ENCODE measurements at places on chromosomes 4 and X.

- DNase-seq = peak; percentile 6
Measured at GRCh38 chr4:21469438-21470300, 478.9 kb downstream of the KCNIP4 start.

GRCh38 chrX:56268888-56269287 lies 36.7 kb downstream of the KLF8 start:
- DNase-seq = no peak

GRCh38 chrX:1444561-1445500 lies 7.9 kb downstream of the ASMTL start:
- DNase-seq = no peak

DNA sequence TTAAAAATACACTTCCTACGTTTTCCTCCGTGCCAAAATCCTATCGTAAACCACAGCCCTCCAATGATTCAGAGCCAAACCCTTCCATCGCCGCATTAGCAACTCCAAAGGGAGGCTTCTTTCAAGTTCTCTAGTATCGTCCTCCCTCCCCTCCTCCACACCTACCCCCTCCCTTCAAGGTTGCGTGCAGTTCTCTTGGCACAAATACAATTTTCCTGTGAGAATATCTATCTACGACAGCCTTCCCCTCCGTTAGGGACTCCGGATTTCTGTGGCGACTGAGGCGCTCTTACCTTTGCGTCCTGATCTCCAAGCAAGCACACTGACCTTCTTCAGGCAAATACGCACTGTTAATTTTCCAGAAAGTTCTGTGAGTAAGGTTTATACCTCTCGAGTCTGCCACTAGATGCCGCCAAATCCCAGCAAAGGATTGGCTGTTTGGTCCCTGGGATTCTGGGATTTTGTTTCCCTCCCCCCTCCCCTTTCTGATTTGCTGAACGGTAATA lies 1.2 kb upstream of the MORF4L2 start:
- peak; percentile 68 for DNase-seq

DNA sequence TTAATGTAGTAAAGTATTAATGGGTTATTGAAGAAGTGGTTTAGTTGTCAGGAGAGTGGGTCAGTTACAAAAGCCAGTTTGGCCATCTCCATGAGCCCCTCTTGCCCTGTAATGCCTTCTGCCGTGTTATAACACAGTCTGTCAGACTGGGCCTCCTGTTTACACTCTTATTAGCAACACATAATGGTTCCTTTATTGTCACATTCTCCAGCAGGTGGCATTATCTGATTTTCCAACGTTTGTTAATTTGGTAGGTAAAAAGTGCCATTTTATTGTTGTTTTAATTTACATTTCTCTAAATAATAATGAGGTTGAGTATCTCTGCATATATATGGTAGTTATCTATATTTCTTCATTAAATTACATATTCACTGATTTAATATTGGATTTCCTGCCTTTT lies 560.8 kb downstream of the FGF13 start:
- no peak for DNase-seq

DNA sequence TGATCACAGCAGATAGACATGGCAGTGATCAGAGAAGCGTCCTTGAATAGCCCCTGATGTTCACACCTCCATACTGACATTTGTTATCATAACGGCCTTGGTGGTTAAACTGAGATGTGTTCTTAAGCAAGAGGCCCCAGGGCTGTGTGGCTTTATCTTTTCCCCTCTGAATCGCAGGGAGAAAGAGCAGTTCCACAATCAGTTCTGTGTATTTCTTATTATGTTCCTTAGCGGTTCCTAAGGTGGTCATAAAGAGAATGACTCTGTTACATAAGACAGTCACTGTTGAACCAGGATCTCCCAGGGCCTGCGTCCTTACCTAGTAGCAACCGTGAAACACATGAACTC lies 52.8 kb upstream of the CBR4 start:
- DNase-seq = no peak

- DNase-seq = no peak
Measured at GRCh38 chr4:153668647-153669046, 15.4 kb upstream of the TLR2 start.

GRCh38 chr4:113978105-113978504 lies 1.3 kb downstream of the ARSJ start:
- no peak for DNase-seq

- no peak for DNase-seq
Measured at GRCh38 chr4:183601381-183601780, 57.6 kb downstream of the RWDD4 start.

GRCh38 chr4:53484911-53485657 lies 106.2 kb downstream of the LNX1 start:
- no peak for DNase-seq

DNA sequence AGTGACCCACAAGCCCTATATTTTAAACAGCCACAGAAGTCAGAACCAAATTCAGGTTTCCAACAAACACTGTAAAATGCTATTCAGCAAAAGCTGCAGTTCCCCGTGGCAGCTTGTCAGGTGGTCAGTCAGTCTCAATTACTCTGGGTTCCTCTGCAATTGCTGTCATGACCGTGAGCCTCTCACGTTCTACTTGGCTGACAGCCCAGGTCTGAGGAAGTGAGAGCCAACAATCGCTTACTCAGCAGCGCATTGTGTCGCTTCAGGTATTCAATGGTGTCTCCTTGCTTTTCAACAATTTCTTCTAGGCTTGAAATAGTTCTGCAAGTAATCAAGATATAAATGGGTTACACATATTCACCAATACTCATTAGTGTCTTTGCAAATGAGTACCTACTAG lies 25.8 kb downstream of the TRIM75 start:
- DNase-seq = no peak

DNA sequence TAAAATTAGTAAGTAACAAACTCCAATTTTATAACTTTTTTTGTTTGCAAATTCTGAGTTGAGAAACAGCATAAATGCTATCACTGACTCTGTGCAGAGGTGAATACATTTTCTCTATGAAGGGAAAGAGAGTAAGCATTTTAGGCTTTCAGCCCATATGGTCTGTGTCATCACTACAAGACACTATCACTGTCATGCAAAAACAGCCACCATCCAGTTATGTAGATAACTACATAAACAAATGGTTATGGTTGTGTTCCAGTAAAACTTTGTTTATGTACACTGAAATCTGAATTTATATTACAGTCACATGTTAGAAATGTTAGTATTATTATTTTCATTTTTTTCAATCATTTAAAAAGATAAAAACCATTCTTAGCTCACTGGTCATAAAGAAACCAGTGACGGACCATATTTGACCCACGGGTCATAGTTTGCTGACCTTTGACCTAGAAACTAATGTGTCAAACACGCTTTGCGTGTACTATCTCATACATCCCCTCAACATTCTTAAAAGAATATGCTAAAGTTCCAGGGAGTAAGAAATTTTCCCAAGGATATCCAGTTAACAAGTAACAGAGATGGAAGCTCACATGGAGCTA lies 29.1 kb downstream of the RASGEF1B start:
- no peak for DNase-seq

DNA sequence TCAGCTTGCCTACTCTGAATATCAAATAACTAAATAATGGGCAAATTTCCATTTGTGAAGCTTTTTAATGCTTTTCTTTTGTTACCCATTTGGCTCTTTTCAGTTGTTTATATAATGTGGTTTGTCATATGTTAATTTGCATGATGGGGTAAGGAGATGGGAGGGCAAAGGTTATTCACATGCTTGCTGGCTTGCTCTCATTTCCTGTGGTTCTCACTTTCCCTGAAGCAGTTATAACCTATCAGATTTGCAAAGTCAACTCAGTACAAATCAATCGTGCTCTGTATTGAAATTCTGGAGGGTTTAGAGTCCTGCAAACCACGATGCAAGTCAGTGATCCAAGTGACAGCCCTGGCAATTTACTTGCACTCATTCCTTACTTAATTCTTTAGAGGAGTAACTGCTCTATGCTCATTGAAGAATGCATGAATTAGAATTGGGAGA lies 711.2 kb downstream of the ADGRL3 start:
- no peak for DNase-seq

GRCh38 chr4:173934201-173934600 lies 349.3 kb downstream of the FBXO8 start:
- no peak for DNase-seq

GRCh38 chr4:52868133-52868532 lies 6.0 kb downstream of the RASL11B start:
- DNase-seq = peak; percentile 14

- no peak for DNase-seq
Measured at GRCh38 chrX:115177932-115178331, 11.3 kb upstream of the RBMXL3 start.

GRCh38 chrX:37712458-37712857 lies 26.9 kb downstream of the XK start:
- no peak for DNase-seq

DNA sequence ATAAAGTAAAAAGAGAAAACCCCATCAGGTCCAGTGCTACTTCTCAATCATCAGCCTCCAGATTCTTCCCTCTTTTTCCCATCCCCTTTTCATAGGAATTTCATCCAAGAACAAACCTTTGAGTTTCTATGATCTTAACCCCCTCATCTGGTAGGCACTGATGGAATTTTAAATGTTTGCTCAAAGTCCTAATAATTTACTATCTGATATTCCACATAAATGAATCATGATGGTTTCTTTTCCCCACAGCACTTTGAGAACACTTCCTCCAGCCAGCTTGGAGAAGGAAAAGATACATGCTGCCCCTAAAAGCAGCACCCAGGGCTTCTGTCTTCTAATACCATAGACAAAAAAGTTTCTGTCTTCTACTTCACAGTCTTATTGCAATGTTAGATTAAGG lies 19.4 kb upstream of the KLHL8 start:
- no peak for DNase-seq

DNA sequence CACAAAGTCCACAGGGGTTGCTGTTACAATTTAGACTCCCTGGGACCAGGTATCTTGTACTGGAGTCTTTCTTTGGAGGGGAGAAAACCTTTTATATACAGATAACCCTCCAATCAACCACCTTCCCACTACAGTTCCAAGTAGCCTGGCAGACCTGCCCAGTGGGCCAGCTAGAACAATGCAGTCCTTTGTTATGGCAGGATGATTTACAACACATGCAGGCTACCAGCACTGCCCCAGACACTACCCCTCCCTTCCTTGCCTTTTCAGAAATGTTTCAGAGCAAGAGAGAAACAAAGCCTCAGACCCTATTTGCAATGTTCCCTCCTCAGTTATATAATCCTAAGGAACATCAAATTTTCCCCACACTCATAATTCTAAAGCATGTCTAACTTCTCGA lies 11.1 kb downstream of the RASL11B start:
- no peak for DNase-seq

GRCh38 chr4:128355305-128355704 lies 67.7 kb upstream of the PGRMC2 start:
- no peak for DNase-seq

GRCh38 chr4:154807042-154807630 lies 26.1 kb downstream of the RBM46 start:
- DNase-seq = no peak

- peak; percentile 20 for DNase-seq
Measured at GRCh38 chr4:47490550-47490949, 5.5 kb downstream of the ATP10D start.

GRCh38 chr4:91846233-91846632 lies 457.5 kb upstream of the GRID2 start:
- DNase-seq = no peak

GRCh38 chrX:32126997-32127396 lies 1055.2 kb upstream of the FTHL17 start:
- DNase-seq = no peak

DNA sequence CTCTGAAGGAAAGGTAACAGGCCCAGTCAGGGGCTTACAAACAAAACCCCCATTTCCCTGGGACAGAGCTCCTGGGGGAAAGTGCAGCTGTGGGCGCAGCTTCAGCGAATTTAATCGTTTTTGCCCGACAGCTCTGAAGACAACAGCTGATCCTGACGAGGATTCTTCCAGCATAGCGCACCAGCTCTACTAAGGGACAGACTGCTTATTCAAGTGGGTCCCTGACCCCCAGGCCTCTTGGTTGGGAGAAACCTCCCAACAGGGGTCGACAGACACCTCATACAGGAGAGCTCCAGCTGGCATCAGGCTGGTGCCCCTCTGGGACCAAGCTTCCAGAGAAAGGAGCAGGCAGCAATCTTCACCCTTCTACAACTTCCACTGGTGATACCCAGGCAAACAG lies 486.7 kb downstream of the PRR32 start:
- DNase-seq = no peak

DNA sequence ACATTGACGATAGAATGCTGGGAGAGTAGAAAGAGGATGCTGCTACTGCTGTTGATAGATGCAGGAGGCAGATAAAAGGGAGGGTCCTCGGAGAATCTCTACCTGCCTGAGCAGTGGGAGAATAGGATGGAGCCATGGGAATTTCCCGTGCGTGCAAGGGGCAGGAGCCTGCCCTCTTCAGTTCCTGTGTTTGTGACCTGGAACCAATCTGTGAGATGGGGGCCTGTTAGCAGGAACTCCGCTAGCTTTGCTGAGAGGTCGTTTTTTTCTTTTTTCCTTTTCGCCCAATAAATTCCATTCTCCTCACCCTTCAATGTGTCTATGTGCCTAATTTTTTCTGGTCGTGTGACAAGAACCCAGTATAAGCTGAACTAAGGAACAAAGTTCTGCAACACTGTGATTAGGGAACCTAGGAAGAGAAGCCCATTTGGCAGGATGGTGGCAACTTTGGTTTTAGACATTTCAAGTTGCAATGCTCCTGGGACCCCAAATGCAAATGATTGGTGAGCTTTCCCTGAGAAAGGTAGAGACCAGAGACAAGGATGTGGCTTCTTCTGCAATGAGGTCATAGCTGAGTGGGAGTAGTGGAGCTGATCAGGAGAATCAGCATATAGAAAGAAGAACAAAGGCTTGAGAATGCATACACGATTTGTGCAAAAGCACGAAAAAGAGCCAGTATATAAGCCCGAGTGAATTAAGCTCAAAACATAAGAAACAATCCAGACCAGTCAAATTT lies 23.9 kb downstream of the SLC39A8 start:
- DNase-seq = no peak

DNA sequence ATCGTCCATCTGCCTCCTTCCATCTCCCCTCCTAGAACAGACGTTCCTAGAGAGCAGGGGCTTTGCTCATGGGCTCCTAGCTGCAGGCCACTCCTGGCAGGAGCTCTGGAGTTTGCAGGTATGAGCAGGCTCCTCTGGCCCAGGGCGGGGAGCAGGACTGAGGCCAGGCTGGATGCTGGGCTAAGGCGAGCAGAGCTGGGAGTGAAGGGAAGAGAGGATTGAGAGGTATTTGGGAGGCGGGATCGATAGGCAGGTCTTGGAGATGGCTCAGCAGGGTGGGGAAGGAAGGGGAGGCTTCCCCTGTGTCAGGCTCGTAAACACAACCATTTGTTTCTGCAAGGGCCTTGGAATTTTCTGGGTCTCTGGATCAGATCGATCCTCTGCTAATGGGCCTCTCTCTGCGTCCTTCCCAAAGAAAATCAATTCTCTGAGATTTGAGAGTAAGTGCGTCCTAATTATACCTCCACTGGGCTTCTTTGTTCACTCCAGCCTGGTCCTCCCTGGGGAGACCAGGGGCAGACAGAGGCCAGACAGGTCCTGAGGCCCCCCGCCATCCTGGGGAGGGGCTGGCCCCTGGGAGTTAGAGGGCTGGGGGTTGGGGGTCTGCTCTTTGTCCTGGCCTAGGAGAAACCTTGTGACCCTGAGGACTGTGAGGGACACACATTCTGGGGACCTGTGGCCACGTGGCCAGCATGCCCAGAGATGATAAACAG lies 94.8 kb upstream of the PSAPL1 start:
- no peak for DNase-seq

- DNase-seq = no peak
Measured at GRCh38 chr4:78331965-78332364, 219.6 kb upstream of the ANXA3 start.

- DNase-seq = no peak
Measured at GRCh38 chr4:169275180-169275579, 4.4 kb upstream of the SH3RF1 start.

Measured in HEK293T (cell line).